ENCODE measurements at places on chromosomes 6 and 20. TPM values are rescaled to one million over a fixed set of nuclear protein-coding genes. Genes with fewer than 3 reads are reported as not detected.

LINC00237 gene
- total RNA-seq = not detected

CST7 gene
- total RNA-seq = not detected

MYH7B gene
- total RNA-seq = under 0.01 TPM

EYS gene
- under 0.01 TPM for total RNA-seq

RIPOR3 gene
- 13.2 TPM for total RNA-seq

MTFR2 gene
- 0.85 TPM for total RNA-seq

RNF182 gene
- total RNA-seq = 9.0 TPM

ARMH2 gene
- not detected for total RNA-seq

ID4 gene
- 27.0 TPM for total RNA-seq

CRISP3 gene
- not detected for total RNA-seq

PCK1 gene
- total RNA-seq = not detected

VWA7 gene
- not detected for total RNA-seq

AKAP7 gene
- total RNA-seq = 8.6 TPM

PPIL6 gene
- total RNA-seq = 6.5 TPM

FNDC11 gene
- total RNA-seq = 0.19 TPM

SLC17A9 gene
- total RNA-seq = 7.9 TPM

IL17A gene
- total RNA-seq = not detected

HUS1B gene
- 0.77 TPM for total RNA-seq

EYA2 gene
- 0.28 TPM for total RNA-seq

DLL1 gene
- 0.38 TPM for total RNA-seq

GLP1R gene
- total RNA-seq = under 0.01 TPM

CHRNA4 gene
- total RNA-seq = not detected

PKIB gene
- total RNA-seq = 1.2 TPM

FBXL4 gene
- 22.0 TPM for total RNA-seq

VSX1 gene
- not detected for total RNA-seq

SYCP2L gene
- total RNA-seq = not detected

C6orf15 gene
- not detected for total RNA-seq

SIRPB1 gene
- total RNA-seq = 2.5 TPM

HRH3 gene
- total RNA-seq = not detected

RAD21L1 gene
- total RNA-seq = not detected

C20orf96 gene
- 2.0 TPM for total RNA-seq

COL11A2 gene
- total RNA-seq = 0.56 TPM

MUC22 gene
- total RNA-seq = not detected

KCNK17 gene
- total RNA-seq = not detected

PRL gene
- total RNA-seq = not detected

RIPPLY2 gene
- not detected for total RNA-seq

ENPP3 gene
- total RNA-seq = under 0.01 TPM

SLC22A16 gene
- total RNA-seq = under 0.01 TPM

SLC22A2 gene
- total RNA-seq = under 0.01 TPM

KCNK15 gene
- 0.19 TPM for total RNA-seq

LY6G6D gene
- not detected for total RNA-seq

LST1 gene
- total RNA-seq = not detected

KIF6 gene
- 0.28 TPM for total RNA-seq

HECA gene
- total RNA-seq = 27.3 TPM

L3MBTL3 gene
- total RNA-seq = 15.5 TPM

APOBEC2 gene
- not detected for total RNA-seq

CLPSL1 gene
- total RNA-seq = not detected

OR2H1 gene
- not detected for total RNA-seq

OR2B6 gene
- not detected for total RNA-seq

TPD52L1 gene
- 7.5 TPM for total RNA-seq

SKIC2 gene
- total RNA-seq = 70.5 TPM

LAMA2 gene
- 64.3 TPM for total RNA-seq

KCNQ5 gene
- total RNA-seq = 5.1 TPM

BTNL2 gene
- total RNA-seq = not detected

HAO1 gene
- total RNA-seq = not detected

DDX43 gene
- total RNA-seq = 1.2 TPM

SIGLEC1 gene
- total RNA-seq = under 0.01 TPM

PLCB1 gene
- 23.4 TPM for total RNA-seq

ZBP1 gene
- total RNA-seq = not detected

KCNK16 gene
- total RNA-seq = not detected

Measured in regular cardiac myocyte (primary cell).